ENCODE measurements at places on chromosomes 2 and 18. TPM values are rescaled to one million over a fixed set of nuclear protein-coding genes. Genes with fewer than 3 reads are reported as not detected.

C1GALT1C1L gene
- 0.21 TPM for total RNA-seq

LCT gene
- total RNA-seq = 0.25 TPM

SERPINB4 gene
- total RNA-seq = not detected

RIT2 gene
- total RNA-seq = not detected

KCNE4 gene
- total RNA-seq = not detected

KRTCAP3 gene
- 3.9 TPM for total RNA-seq

KCNG2 gene
- total RNA-seq = not detected

GALNT13 gene
- total RNA-seq = not detected

AQP12A gene
- not detected for total RNA-seq

SP110 gene
- total RNA-seq = 51.0 TPM

REG3A gene
- total RNA-seq = not detected

ZC3H6 gene
- 3.3 TPM for total RNA-seq

MARCO gene
- total RNA-seq = not detected

UGT1A10 gene
- total RNA-seq = not detected

SLC40A1 gene
- 1.8 TPM for total RNA-seq

GMCL1 gene
- 16.3 TPM for total RNA-seq

EMX1 gene
- total RNA-seq = not detected

AGXT gene
- total RNA-seq = not detected

Measured in activated CD8-positive, alpha-beta memory T cell treated with anti-CD3 and anti-CD28 coated beads for 36 hours (primary cell).